Naive B cell (primary cell): ENCODE measurements at places on chromosomes 7 and 10. TPM values are rescaled to one million over a fixed set of nuclear protein-coding genes. Genes with fewer than 3 reads are reported as not detected.

GRCh38 chr10:8380833-8381496 is 326.5 kb downstream of the GATA3 start:
- DNase-seq, result no peak

GRCh38 chr7:135510592-135511183 is 786 bp upstream of the CNOT4 start:
- DNase-seq, result no peak

FAM20C gene
- not detected for polyA plus RNA-seq

DNA sequence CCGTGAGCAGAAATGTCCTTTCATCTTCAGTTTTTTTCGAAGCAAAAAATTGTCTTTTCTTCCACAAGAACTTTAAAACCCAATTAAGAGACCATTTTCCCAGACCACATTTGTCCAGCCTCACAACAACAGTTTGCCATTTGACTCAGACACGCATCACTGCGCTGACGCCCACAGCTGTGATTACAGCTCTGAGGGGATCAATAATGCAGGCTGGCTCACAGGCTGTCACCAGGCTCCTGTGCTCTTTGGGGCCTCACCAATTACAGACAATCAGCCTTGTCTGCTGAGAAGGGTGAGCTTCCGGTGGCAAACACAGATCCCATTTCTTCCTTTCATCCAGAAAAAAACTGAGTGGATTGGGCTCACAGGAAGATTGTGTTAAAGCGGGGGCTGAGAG is 33.3 kb downstream of the DDC start:
- no peak for DNase-seq

- no peak for DNase-seq
Observed at GRCh38 chr7:78489476-78490240, 691.1 kb downstream of the PHTF2 start.

DNA sequence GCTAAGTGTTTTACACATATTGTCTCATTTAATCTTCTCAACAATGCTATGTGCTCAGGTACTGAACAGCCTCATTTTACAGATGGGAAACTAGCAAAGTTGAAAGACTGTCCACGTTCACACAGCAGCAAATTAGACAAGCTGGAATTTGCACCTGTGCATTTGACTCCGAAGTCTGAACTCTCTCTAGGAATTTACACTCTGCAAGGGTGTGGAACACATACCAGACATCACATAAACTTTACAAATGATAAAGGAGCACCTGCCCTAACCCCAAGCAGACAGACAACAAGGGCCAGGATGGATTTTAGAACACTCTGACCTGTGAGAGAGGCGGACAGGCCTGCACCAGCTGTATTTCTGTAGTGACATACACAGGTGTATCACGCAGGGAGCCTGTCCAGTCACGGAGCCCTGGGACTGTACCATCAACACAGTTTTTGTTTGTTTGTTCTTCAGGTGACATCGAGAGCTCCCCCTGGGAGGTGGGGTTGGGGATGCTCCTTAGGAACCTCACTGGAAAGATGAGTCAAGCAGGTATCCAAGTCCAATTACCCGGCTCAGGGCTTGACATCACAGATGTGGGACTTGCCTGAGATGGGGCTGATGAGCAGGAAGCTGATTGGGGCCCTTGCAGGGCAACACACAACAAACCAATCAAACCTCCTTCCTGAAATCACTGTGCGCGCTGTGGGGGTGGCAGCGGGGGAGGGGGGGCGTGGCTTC is 31.0 kb downstream of the MKI67 start:
- DNase-seq, result no peak

SMKR1 gene
- 0.64 TPM for polyA plus RNA-seq

GPR26 gene
- not detected for polyA plus RNA-seq

GRCh38 chr10:132574783-132575319 is 37.3 kb downstream of the INPP5A start:
- no peak for DNase-seq

GRCh38 chr7:1268866-1269265 is 36.2 kb downstream of the UNCX start:
- no peak for DNase-seq

OR6B1 gene
- polyA plus RNA-seq, result not detected

CNPY1 gene
- not detected for polyA plus RNA-seq

WAPL gene
- polyA plus RNA-seq, result 31.0 TPM

- DNase-seq, result no peak
Observed at GRCh38 chr10:119776536-119776935, 50.7 kb downstream of the INPP5F start.

DNA sequence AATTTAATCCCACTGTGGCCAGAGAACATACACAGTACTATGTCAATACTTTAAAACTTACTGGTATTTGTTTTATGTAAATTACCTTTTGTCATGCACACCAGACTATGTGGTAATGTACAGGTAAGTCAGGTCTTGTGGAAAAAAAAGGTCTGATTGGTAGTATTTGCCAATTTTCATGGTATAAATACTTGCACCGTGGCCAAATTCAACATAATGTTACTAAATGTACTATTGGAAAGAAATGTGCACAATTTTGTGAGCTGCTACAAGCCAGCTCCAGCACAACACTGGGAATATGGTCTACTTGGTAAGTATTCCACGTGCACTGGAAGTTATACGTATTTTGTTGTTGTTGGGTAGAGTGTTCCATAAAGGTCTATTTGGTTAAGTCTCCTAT is 392.5 kb downstream of the RPS24 start:
- no peak for DNase-seq

ZNF804B gene
- not detected for polyA plus RNA-seq

CNOT4 gene
- 18.5 TPM for polyA plus RNA-seq

DNA sequence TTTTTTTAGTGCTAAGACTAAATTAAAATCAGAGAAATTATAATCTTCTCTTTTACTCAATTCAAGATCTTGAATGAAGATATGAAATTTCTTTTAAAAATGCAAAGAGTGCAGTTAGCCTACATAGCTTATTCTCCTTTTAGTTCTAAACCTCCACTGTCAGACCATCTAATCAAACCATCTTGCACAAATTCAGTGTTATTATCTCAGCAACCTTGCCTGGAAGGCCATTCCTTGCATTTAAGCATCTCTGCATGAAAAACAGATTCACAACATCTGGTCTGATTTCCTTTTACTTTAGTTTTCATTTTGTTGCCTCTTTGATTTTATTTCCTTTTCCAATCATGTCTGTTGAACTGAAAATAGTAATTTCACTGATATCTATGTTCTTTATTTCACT is 527.2 kb upstream of the LRRTM3 start:
- no peak for DNase-seq

GRCh38 chr10:47415520-47416304 is 31.6 kb upstream of the ZNF488 start:
- DNase-seq, result no peak

- DNase-seq, result no peak
Observed at GRCh38 chr10:130729876-130730275, 581.6 kb downstream of the TCERG1L start.

PIK3AP1 gene
- polyA plus RNA-seq, result 247 TPM

EVX1 gene
- polyA plus RNA-seq, result not detected

DNA sequence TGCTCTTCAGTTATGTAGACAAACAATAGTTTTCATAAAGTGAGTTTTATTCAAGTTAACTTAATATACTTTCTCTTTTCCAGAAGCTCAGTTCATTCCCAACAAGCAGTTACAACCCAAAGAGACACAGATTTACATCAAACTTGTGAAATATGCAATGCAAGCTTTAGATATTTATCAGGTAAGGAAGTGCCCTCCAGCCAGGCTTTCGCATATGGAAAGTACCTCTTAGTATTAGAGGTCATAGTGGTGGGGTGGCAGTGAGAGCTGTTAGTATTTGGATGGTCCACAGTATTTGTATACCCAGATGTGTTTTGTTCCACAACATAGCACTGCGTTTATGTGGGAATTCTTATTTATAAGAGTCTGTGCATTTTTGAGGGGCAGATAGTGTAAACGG is 32.1 kb downstream of the TRRAP start:
- no peak for DNase-seq

DNA sequence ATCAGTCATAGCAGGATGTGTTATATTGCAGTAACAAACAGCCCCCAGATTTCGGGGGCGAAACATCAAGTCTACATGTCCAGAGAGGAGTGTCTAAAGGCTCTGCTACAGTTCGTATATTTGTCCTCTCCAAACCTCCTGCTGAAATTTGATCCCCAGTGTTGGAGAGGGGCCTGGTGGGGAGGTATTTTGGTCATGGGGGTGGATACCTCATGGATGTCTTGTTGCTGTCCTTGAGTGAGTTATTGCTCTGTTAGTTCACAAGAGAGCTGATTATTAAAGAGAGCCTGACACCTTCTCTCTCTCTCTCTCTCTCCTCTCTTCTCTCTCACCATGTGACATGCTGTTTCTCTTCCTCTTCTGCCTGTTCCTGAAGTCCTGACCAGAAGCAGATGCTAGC is 343.7 kb downstream of the TCERG1L start:
- DNase-seq, result no peak

- DNase-seq, result no peak
Observed at GRCh38 chr7:53101026-53101425, 65.6 kb downstream of the POM121L12 start.
